ENCODE measurements at places on chromosomes 1 and 21.
A peak's percentile ranks its signal among the peaks of the same experiment; 100 is the strongest.

DNA sequence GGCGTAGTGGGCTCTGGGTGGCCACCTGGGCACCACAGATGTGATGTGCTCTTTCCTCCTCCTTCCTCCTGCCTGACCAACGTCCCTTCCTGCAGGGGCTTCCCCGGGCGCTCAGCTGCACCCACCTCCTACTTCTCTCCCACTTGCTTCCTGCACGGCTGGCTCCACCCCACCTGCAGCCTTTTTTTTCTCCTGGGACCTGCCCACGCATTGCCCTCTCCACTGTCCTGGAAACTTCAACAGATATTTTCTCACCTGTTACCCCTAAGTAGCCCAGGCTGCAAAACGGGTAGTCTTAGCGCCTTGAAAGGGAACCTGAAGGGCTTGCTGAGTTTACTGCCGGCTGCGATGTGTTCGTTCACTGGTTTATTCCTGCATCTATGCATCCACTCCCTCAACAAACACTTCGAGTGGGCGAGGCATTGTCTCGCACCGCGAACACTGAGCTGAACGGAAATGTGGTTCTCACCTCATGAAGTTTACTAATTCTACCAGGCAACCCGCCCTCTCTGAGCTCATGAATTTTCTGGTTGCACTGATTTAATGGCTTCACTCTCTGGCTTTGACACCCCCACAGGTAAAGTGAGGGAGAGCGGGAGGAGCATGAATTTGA, 23.6 kb downstream of the ZBTB18 start:
- peak; percentile 72 for DNase-seq

- no peak for DNase-seq
Observed at GRCh38 chr1:55898181-55898580, 681.2 kb downstream of the PLPP3 start.

- DNase-seq, result no peak
Observed at GRCh38 chr21:17461582-17461981, 51.3 kb upstream of the CXADR start.

DNA sequence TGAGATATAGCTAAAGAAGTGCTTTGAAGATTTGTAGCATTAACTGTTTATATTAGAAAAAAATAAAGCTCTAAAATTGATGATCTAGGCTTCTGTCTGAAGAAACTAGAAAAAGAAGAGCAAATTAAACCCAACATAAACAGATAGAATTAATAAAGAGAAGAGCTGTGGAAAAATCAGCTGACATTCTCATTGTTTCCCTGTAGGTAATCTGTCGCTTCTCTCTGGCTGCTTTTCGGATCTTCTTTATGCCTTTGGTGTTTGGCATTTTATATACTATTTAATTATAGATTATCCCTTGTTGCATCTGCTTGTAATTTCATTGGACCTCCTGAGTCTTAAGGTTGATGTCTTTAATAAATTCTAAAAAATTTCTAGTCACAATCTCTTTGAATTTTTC, 59.8 kb downstream of the MPZL1 start:
- DNase-seq, result no peak

DNA sequence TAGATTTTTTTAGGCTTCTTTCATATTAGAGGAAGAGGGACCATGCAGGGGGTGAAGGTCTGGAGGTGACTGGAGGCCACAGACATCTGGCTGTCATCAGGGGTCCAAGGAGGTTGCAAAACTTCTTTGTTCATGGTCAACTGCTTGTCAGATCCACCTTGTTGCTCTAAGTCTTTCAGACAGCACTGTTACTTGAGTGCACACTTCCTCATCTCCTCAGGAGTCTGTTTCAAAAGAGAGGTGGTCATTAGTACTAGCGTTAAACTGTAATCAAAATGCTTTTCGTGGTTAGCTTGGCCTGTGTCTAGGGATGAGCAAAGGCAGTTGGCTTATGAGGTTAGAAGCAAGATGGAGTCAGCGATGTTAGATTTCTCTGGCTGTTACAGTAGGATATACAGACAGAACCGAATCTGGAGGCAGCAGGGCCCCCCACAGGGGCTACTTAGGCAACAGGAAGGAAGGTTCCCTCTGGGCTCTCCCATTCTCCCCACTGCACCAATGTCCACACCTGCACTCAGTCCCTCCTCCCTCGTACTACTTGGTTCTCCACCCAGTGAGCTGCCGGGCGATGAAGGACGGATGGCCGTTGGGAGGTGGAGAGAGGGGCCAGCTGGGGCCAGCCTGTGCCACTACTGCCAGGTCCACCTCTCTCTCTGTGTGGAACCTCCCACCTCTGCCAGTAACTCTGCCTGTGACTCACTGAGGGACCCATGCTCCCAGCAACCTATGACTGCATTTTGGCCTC, 57.2 kb downstream of the TOR1AIP2 start:
- DNase-seq, result no peak

GRCh38 chr1:5901841-5902240, 90.4 kb downstream of the NPHP4 start:
- DNase-seq, result no peak

GRCh38 chr1:109846162-109846561, 64.5 kb upstream of the CSF1 start:
- DNase-seq, result no peak

DNA sequence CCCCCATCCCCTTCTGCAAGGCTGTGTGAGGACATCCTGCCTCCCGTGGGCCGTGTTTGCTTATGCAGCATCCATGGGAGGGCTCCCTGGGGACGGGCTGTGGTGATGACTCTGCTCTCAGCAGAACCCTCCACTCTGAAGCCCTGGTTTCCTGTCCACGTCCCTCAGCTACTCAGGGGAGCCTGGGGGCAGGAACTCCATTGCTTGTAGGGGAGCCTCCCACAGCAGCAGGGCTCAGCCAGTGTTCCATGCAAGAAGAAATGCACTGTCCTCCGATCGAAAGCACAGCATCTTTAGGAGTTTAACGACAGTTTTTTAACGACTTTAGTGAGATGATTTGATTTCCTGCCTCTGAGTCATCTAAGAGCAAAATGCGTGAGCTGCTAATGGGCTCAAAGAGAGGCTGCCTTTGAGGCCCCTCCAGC, 8.3 kb upstream of the KCNAB2 start:
- DNase-seq, result peak; percentile 67

DNA sequence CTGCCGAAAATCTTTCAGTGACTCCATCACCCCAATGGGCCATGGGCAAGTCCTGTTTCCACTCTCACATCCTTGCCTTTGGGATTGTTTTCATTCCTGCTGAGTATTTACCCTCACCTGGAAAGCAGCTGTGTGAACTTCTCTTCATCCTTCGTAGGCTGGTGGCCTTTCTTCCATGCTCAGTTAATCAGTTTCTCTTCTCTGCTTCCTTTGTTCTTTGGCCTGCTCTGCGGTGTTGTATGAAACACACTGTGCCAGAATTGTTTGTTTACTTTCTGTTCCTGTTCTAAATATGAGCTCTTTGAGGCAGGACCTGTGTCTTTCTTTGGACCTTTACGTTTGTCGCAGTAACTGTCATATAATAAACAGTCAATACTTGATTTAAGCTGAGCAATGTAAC, 48.6 kb downstream of the ITSN1 start:
- DNase-seq, result no peak

DNA sequence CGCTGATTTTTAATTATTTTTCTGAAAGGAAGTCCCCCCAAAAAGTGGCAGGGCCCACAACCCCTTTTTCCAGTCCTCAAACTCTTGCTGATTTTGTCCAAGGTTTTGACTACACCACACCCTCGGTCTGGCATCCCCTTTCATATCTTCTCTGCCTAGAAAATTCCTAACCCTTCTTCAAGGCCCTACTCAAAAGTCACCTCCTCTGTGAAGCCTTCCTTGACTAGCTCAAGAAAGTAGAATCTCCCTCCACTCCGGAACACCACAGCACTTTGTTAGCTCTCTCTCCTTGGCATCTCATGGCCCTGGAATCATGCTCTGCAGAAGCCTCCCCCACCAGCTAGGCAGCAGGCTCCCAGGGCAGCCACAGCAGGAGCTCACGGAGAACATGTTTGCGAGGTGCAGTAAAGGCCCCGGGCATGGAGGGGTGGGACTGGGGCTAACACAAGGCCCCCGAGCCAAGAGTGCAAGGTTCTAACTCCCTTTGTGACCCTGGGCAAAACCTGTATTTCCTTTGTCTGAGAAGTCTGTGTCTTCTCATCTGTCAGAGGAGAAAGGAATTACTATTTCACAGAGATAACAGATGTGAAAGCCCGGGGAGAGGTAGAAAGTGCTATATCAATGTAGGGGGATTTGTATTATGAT, 17.7 kb upstream of the S100A7 start:
- no peak for DNase-seq

DNA sequence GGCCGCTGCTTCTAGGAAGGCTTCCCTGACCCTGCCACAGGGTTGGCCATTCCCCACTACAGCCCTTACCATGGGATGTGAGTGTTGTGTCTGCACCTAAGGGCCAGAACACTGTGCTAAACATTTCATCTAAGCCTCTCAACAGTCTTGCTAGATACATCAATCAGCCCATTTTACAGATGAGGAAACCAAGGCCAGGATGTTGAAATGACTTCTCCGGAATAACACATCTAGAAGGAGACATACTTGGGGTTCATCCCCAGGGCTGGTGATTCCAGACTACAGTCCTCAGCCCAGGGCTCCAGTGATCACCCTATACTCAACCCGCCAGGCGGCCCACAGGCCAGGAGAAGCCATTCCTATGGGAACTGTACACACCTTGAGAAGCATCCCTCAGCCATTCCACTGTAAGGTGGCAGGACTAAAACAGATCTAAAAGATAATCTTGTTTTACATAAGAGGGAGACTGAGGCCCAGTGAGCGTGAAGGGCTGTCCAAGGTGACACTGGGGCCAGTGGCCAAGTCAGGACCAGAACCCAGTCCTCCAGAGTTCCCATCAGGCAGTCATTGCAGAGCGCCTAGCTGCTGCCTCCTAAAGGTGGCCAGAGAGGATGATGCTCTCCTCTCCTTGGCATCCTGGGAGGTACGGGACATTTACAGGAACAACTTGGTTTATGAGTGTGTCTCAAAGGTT, 119.5 kb downstream of the GLIS1 start:
- DNase-seq, result no peak

- no peak for DNase-seq
Observed at GRCh38 chr21:27379354-27379753, 412.5 kb upstream of the ADAMTS5 start.

DNA sequence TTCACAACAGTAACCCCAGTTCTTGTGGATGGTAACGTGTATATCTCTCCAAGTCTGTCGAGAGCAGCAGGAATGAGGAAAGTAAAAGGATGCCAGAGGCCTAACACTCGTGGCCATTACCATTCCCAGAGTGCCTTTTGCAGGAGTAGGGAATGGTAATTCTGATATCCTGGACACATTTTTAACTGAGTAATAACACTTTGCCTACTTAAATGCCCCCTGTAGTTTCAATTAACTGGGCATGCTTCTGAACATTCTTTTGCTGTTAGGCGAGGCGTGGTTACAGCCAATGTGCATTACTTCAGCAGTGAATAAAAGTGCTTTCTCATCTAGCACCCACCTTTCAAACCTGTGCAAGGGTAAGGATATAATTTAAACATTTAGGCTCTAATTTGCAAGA, 258.5 kb upstream of the ADGRL2 start:
- no peak for DNase-seq

GRCh38 chr1:53485478-53486394, 26.5 kb downstream of the DMRTB1 start:
- DNase-seq, result peak; percentile 79

GRCh38 chr21:38664841-38665240, 140.9 kb upstream of the ETS2 start:
- no peak for DNase-seq

- DNase-seq, result no peak
Observed at GRCh38 chr1:204647805-204648153, 37.8 kb downstream of the LRRN2 start.

GRCh38 chr1:211333906-211334305, 7.3 kb downstream of the TRAF5 start:
- DNase-seq, result no peak

- DNase-seq, result no peak
Observed at GRCh38 chr1:224959115-224959514, 29.6 kb downstream of the DNAH14 start.

DNA sequence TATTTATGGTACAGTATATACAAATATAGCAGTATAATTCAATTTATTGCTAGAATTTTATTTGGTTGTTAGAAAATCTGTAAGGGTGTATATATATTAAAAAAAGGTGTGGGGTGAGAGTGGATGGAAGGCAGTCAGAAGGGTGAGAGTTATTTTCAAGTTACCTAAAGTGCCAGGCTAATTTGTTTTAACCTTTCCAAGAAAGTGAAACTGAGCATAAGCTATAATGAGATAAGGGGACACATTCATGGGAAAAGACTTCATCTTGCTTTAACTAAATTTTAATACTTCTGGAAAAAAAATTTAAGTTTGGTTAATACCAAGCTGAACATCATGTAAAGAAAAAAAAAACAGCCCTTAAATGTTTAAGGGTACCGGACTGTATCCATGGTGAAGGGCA, 4.9 kb downstream of the TEX38 start:
- no peak for DNase-seq

DNA sequence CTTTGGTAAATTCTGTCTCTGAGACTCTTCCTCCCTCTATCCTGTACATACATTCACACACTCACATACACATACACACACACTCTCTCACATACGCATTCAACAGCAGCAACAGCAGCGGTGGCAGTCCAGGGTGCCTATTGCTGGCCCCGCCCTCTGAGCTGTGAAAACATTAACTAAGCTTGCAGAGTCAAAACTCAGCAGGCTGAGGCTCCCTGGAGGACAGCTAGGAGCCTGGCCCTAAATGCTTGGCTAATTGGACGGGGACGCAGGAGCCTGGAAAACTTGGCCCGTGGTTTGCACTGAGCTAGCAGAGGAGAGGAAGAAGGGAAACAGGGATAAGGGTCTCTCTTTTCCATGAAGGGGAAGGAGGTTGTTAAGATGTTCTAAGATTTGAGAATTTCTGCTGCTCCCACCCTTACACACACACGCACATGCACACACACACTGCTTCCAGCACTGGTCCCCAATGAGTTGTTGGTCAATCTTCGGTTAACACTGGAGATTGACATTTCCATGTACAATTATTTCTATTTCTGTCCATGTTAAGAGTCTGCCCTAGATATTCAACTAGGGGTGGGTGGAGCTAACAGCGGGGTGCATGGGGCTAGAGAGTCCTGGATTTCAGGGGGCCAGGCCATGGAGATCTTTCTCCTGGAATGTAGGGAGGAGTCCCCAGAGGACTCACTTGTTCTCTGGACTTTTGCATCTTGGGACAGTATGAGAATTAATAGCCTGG, 94.2 kb downstream of the PLXNA2 start:
- DNase-seq, result no peak

GRCh38 chr1:19138331-19138730, 71.7 kb downstream of the UBR4 start:
- no peak for DNase-seq

- DNase-seq, result no peak
Observed at GRCh38 chr1:171787686-171788480, 6.4 kb downstream of the METTL13 start.

DNA sequence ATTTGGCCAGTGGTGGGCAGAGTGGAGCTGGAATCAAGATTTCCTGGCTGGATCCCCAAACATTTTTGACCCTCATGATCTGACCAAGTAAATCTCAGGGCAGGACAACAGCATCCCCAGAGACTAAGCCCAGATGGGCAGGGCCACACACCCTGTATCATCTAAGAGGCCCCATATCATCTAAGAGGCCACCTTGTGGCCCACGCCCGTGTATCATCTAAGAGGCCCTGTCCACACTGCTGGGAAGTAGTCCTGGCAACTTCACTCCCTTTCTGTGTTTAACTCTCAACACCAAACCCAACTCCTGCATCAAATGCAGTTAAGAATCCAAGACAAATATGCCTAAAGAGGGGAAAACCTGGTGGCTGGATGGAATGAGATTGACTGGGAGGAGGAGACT, 81.6 kb upstream of the SSX2IP start:
- no peak for DNase-seq

- DNase-seq, result no peak
Observed at GRCh38 chr1:16922466-16922865, 735 bp downstream of the CROCC start.
